ENCODE measurements at places on chromosomes 3 and 15. TPM values are rescaled to one million over a fixed set of nuclear protein-coding genes. Genes with fewer than 3 reads are reported as not detected.

LOXL1 gene
- 30.9 TPM for total RNA-seq

MYZAP gene
- total RNA-seq, result 29.3 TPM

KY gene
- total RNA-seq, result 2.0 TPM

MUSTN1 gene
- total RNA-seq, result 15.9 TPM

COX5A gene
- 172 TPM for total RNA-seq

FEM1B gene
- 91.5 TPM for total RNA-seq

TRPC1 gene
- 22.5 TPM for total RNA-seq

DIPK2A gene
- 24.7 TPM for total RNA-seq

WDR49 gene
- total RNA-seq, result 1.9 TPM

OR4M2 gene
- not detected for total RNA-seq

SLC22A14 gene
- not detected for total RNA-seq

PRTG gene
- 3.7 TPM for total RNA-seq

CYFIP1 gene
- 129 TPM for total RNA-seq

EPHA3 gene
- total RNA-seq, result 11.4 TPM

C15orf61 gene
- 4.2 TPM for total RNA-seq

C15orf62 gene
- 0.52 TPM for total RNA-seq

EAF2 gene
- total RNA-seq, result 9.3 TPM

SPESP1 gene
- total RNA-seq, result 3.0 TPM

GRK7 gene
- total RNA-seq, result not detected

NR1D2 gene
- total RNA-seq, result 41.4 TPM

TRIM42 gene
- not detected for total RNA-seq

GPR149 gene
- not detected for total RNA-seq

SPTBN5 gene
- 11.9 TPM for total RNA-seq

ZBBX gene
- 0.52 TPM for total RNA-seq
